ENCODE measurements at places on chromosomes 4 and X. TPM values are rescaled to one million over a fixed set of nuclear protein-coding genes. Genes with fewer than 3 reads are reported as not detected.
A peak's percentile ranks its signal among the peaks of the same experiment; 100 is the strongest.

DNA sequence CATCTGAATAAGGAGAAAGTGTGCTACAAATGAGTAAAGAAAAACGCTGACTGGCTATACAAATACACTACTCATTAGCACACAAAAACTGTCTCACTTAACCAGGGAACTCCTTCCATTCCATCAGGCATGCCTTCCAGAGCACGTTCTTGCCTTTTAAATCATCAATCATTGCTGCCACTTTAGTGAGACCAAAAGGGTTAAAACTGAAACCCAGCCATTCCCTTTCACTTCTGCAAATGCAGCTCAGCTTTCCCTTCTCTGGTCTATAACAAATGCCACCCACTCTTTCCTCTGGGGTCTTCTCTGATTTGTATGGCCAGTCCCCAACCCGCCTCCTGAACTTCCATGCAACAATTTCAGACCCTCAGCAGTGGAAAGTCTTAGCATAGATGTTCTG is 231.5 kb downstream of the TRIML1 start:
- no peak for DNase-seq

The ASB12 gene
- total RNA-seq, result not detected

DNA sequence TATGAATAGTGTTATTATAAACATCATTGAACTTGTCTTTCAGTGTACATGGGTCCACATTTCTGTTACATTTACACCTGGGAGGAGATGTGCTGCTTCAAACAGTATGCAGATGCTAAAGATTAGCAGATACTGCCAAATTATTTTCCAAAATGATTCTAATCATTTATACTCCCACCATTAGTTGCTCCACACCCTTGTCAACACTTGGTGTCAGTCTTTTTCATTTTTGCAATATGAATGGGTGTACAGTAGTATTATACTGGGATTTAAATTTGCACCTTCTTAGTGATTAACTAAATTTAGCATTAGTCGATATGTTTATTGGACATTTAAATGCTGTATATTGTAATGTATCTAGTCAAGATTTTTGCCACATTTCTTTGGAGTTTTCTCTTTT is 131.6 kb upstream of the GRID2 start:
- DNase-seq, result no peak

DNA sequence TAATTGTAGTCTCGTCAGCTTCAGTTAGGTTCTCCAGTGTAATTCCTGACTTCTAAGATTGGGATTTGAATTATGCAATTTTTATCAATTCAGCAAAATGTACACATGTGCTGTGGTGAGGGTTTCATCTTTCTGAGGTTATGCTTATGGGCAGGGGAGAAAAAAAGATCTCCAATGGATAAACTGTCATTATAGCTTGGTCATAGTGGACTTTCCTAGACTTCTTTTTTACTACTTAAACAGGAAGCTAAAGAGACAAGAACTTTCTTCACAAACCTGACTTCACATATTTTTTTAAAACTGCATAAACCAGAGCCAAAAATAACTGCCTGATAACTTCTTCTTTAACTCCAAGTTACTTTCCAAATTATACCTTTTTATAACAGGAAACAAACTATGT is 21.7 kb upstream of the SPP1 start:
- DNase-seq, result no peak

The MEPE gene
- total RNA-seq, result not detected

DNA sequence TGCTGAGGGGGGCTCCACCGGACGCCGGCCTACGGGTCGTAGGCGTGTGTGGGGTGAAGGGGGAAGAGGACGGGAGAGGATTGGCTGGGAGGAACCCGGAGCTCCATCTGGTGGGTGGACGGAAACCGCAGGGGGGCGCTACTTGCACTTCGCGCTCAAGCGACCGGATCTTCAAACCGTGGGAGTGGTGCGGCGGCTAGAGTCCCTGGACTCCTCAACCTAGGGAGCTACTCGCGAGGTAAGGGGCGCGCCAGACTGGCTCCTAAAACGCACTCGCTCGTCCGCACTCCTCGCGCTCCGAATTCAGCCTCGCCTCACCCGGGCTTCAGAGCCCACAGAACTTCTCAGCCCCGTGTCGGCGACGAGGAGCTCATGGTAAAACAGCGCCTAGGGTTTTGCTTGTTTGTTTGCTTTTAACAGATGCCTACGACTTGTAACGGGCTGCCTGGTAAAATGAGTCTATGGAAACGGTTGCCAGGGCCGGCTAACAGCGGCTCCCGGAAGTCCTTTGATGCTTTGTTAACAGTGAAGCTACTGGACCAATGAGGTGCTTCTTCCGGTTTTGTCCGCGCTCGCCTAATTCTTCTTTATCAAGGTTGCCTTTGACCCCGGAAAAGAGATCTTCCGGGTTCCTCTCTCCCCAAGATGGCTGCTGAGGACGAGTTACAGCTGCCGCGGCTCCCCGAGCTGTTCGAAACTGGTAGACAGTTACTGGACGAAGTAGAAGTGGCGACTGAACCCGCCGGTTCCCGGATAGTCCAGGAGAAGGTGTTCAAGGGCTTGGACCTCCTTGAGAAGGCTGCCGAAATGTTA is at the start of gene IGBP1:
TSS of gene IGBP1 (plus strand) at position 145 of the 813 bp plus-strand sequence. CDS start at position 646, 501 bp downstream.
- peak; percentile 90 for DNase-seq

DNA sequence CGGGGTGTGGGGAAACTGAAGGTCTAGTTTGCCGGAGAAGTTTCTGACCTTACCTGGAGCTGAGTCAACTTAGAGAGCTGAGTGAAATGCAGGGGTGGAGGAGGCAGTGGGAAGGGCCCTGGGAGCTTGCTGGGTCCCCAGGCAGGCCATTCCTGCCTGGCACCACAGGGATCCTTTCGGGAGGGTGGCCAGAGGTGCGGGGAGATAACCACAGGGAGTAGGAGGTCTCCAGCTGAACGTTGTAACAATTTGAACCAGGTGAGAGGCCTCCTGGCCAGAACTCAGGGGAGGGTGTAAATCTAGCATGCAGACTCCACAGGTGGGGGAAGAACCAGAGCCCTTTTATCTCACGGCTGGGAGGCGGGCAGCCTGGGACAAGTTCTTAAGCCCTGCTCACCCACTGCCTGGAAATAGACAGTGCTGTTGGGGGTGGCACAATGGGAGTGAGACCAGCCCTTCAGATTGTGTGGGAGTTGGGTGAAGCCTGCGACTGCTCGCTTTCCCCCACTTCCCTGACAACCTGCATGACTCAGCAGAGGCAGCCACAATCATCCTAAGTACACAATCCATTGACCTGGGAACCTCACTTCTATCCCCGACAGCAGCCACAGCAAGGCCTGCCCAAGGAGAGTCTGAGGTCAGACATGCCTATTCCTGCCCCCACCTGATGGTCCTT is 247.4 kb downstream of the ADGRA3 start:
- no peak for DNase-seq

DNA sequence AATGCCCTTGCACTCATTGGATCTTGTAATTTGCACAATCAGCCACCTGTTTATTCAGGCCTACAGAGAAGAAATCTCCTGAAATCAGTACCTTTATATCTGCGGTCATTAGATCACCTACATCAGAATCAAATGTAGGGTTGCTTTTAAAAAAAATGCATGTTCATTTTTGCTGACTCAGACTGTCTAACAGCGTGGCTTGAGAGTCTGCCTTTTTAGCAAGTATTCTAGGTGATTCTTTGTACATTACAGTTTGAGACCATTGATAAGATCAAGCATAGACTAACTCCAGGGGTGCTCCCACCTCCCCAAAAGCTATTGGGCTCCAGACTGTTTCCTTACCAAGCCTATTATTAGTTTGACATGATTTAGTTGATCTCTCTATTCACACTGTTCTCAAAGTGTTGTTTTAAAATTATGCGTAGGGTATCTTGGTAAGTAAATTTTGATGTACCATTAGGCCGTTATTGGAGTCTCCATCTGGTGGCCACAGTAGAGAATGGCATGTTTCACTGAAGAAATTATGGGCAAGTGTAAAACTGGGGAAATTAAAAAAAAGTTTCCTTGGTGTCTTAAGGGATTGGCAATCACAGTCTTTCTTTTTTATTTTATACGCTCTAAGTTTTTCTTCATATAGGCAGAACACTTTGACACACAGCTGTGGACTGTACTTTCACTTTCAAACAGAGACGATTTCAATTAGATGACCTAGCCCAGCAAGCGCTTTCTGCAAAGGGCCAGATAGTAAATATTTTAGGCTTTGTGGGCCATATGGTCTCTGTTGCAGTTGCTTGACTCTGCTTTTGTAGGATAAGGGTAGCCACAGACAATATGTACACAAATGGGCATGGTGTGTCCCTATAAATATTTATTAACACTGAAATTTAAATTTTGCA is 33.7 kb upstream of the MSL3 start:
- peak; percentile 19 for DNase-seq

GRCh38 chr4:177413656-177414055 is 28.6 kb downstream of the AGA start:
- DNase-seq, result no peak

The FAM47C gene
- not detected for total RNA-seq

The HS3ST1 gene
- 4.6 TPM for total RNA-seq

GRCh38 chrX:48616576-48616975 is 19.3 kb downstream of the WDR13 start:
- no peak for DNase-seq

- DNase-seq, result no peak
Measured at GRCh38 chr4:53693408-53693807, 102.1 kb upstream of the LNX1 start.

The SYTL5 gene
- total RNA-seq, result 0.17 TPM

The ZNF41 gene
- total RNA-seq, result 29.5 TPM

- DNase-seq, result no peak
Measured at GRCh38 chrX:40855932-40856515, 120.7 kb upstream of the MED14 start.

- no peak for DNase-seq
Measured at GRCh38 chr4:156346959-156347385, 393.3 kb upstream of the CTSO start.

DNA sequence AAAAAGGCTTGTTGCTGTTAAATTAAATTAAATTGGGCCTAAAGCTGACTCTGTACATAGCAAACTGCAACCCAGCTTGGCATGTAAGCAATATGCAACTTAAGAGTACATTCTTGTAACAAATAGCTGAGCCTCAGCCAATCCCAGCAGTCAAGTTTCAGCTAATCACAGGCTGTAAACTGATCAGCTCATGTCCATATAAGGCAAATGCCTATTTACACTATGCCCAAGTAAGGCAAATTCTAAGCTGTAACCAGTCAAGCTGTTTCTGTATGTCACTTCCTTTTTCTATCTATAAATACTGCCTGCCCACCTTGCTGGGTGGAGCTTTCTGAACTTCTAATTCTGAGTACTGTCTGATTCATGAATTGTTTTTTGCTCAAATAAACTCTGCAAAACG is 429.1 kb upstream of the FTHL17 start:
- no peak for DNase-seq

The SPANXB1 gene
- total RNA-seq, result not detected

DNA sequence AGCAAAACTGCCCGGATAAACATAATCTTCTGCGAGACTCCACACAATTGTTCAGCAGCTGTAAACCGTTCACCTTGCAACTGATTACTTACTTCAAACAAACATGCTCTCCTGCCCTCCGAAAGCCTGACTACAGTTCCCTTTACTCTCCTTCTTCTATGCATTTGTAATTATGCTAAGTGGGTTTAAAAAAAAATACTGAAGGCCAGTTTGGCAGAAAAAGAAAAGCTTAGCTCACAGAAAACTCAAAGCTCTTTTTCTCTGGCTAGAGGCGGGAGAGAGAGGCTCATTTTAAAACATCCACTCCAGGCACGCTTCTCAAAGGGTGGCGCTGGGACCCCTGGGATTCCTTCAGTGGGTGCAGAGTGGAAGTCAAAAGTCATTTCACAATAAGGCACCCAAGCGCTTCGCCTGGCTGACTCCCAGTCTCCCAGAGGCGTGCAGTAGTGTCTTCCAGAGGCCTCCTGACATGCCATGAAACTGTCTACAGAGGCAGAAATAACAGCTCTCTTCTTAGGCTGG is 1.9 kb downstream of the DHRSX start:
- DNase-seq, result no peak

DNA sequence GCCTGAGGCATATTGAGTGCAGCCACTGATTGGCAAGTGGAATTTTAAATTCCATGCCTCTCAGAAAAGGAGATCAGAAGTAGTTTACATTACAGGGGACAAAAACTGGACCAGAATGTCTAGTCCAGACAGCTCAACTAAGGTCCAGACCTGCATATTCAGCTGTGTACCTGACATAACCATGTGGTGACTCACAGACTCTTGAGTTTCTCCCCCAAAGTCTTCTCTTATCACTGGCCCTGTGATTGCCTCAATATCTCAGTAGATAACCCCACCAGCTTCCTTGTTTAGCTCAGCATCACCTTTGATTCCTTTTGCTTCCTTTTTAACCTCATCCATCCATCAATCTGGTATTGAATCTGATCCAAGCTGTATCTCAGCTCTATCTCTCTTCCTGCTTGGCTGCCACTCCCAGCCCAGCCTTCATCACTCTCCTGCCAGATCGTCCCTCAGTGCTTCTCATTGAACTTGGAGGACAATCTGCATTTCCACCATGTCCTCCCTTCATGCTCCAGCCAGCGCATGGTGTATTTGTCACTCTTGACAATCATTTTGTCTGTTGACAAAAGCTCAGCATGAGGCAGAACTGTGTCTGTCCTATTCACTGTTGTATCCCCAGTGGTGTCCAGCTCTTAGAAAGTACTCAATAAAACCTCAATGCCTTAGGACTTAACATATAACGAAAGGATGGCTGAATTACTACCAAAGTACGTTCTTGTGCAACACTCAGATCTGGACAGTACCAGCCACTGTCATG is 27.8 kb upstream of the SLC2A9 start:
- no peak for DNase-seq

The C4orf50 gene
- total RNA-seq, result not detected

DNA sequence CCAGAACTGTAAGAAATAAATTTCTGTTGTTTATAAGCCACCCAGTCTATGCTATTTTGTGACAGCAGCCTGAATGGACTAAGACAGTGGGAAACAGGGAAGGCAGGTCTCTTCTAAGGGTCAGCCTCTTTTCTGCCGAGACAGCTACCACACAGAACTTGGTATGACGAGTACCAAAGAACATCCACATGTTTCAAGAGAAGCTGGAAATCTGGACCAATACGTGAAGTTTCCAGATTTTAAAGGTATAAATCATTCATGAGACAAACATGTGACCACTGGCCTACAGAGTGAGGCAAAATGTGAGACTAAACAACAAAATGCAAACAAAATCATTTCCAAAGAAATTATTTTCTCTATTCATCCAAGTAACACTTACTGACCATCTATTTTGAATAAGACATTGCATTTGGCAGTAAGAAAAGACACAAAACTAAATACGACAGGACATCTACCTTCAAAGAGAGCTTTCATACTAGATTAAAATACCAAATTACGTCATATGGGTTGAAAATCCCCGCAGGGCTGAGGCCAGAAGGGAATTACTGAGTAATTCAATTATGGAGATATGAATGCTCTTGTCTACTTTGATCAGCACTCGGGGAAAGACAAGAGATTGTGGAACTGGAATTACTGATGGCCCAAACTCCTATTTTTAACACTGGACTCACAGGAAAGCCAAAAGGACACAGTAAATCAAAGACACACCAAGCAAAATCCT is 7.2 kb downstream of the SCARB2 start:
- DNase-seq, result no peak
